ENCODE measurements at places on chromosomes 2 and 18. TPM values are rescaled to one million over a fixed set of nuclear protein-coding genes. Genes with fewer than 3 reads are reported as not detected.

The AGXT gene
- not detected for total RNA-seq

The SLC9A4 gene
- total RNA-seq: not detected

The SH2D6 gene
- total RNA-seq: 0.66 TPM

The SERPINB11 gene
- not detected for total RNA-seq

DNA sequence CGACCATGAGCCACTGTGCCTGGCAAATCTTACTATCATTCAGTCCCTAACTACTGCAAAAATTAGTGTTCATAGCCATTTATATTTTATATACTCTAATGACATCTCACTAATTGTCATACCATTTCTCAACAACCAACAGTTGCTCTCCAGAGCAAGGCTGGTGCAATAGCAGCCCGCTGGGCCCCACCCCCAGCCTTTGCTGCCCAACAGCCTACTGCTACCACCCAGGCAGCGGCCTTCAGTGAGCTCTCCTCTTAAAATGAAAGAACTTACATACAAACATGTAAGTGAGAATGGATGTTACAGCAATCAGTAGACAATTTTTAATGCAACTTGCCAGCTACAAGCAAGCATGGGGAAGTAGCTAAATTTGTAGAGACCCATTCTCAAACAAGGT lies 90.5 kb downstream of the HNRNPLL start:
- no peak for DNase-seq

DNA sequence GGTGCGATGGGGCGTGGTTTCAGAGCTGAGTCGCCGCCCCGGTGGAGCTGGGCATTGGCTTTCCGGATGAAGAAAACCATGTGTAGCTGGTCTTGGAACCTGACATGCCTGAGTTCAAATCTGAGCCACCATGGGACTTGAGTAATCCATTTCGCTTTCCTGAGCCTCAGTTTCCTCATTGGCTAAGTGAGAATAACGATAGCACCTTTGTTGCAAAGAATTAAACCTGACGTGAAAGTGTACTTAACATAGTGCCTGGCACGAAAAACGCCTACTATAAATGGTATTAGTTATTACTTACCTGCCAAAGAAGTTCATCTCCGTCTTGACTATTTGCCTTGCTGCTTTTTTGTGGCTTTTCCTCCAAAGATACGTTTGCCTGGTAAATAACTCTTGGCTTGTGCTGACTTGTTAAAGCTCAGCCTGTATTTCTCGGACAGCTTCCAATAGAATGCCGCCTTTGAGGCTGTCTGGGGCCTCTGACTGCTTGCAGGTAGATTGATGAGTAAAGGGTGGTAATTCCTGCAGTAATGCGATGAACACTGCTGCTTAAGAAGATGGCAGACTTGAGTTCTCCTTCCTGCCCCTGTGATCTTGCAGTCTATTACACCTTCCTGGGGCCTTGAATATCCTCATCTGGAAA lies 1.3 kb downstream of the CDCA7 start:
- DNase-seq: no peak

- no peak for DNase-seq
Measured at GRCh38 chr2:62313449-62314227, 117.7 kb downstream of the B3GNT2 start.
